Kidney epithelial cell (primary cell): ENCODE measurements at places on chromosomes 3 and 15.

GRCh38 chr3:177448987-177449359 is 251.7 kb upstream of the TBL1XR1 start:
- DNase-seq, result no peak

GRCh38 chr3:70049761-70050160 is 50.2 kb downstream of the SAMMSON start:
- DNase-seq, result peak; percentile 32

DNA sequence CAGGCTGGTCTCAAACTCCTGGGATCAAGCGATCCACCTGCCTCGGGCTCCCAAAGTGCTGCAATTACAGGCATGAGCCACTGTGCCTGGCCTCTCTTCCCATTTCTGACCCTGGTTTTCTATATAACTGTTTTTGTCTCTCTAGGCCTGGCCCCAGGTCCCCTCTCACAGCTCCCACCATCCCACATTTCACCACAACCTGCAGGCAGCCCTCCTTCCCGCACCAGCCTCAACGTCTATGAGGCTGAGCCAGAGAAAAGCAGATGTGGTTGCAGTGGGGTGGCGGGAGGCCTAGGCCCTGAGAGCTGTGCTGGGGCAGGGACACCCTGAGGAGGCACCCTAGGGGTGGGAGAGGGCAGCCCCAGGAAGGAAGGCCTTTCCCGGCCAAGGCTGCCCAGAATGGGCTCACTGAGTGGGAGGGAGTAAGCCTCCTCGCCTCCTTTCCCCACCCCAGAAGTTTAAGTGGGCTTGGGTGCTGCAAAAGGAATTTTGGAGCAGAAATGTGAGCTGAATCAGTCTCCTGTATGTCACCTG is 99.7 kb downstream of the LSM3 start:
- no peak for DNase-seq

GRCh38 chr3:134620476-134621115 is 30.2 kb downstream of the KY start:
- DNase-seq, result no peak

- no peak for DNase-seq
These were observed 46.5 kb downstream of the CPA3 start for GRCh38 chr3:148911592-148911991.

DNA sequence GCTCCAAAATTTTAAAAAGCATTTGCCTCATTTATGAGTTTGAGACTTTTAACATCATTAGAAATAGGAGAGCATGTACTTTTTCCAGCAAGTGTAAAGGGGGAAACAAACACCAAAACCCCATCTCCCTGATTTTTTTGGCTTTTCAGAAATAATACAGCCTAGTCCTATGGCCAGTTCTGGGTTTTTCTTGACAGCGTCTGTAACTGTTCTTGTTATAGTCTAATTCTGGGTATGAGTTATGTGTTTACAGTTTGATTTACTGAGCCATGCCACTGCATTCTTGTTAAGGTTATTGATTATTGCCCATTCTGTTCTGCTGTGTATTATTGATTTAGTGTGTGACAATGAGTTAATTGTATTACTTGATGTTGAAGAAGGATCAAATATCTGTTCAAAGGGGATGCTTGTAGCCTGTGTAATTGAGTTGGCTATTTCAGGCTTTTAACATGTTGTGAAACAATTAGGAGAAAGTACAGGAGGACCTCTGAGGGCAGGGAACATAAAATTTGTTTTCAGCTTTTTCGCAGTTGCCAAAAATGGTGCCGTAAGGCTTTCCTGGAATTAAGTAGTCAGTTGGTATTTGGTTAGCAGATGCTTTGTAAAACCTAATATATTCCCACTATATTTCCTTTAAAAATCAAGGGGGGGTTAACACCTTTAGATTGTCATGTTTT is 46.1 kb downstream of the MBNL1 start:
- no peak for DNase-seq
